ENCODE measurements at places on chromosomes 7 and 10. TPM values are rescaled to one million over a fixed set of nuclear protein-coding genes. Genes with fewer than 3 reads are reported as not detected.

The RET gene
- polyA plus RNA-seq, result 10.4 TPM

- DNase-seq, result no peak
These were observed 444.4 kb downstream of the GATA3 start for GRCh38 chr10:8498881-8499280.

The IDI2 gene
- not detected for polyA plus RNA-seq

The CACNB2 gene
- 1.9 TPM for polyA plus RNA-seq

DNA sequence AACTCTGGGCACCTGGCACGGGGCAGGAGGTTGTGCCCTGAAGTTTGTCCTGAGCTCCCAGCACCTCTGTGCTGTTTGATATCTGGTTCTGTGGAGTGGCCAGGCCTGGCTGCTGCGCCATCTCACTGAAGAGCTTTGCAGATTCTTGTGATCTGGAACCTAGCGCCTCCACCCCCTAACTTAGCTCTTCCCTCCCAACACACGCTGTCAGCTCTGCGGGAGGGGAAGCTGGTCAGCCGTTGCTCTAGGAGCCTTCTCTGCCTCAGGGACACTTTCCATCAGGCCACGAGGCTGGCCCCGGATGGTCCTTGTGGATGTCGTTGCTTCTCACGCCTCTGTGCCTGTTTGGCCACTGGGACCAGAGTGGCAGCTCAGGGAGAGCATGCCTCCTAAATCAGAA, 213.2 kb downstream of the CCDC3 start:
- no peak for DNase-seq

DNA sequence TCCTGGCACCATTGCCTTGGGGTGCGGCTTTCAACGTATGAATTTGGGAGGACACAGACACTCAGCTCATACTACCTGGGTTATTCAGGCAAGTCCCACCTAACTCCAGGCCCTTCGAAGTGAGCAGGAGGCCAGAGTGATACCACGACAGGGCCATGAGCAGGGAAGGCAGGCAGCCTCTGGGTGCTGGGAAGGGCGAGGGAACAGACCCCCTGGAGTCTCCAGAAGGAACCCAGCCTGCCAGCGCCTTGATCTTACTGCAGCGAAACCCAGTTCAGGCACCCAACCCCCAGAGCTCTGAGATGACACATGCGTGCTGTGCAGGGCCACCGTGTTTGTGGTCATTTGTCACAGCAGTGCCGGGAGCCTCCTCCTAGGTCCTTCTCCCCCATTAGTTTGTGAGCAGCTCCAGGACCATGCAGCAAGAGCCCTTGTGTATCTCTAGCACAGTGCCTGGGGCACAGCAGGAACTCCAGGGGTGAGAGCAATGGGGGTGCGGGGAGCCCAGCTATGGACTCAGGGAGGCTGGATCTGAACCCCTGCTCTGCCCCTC, 7.7 kb upstream of the INSIG1 start:
- no peak for DNase-seq

All from H1 (cell line).